ENCODE measurements at places on chromosomes 13 and 19. TPM values are rescaled to one million over a fixed set of nuclear protein-coding genes. Genes with fewer than 3 reads are reported as not detected.
A peak's percentile ranks its signal among the peaks of the same experiment; 100 is the strongest.

Gene APOE
- total RNA-seq: 994 TPM

Gene ZNF490
- 3.1 TPM for total RNA-seq

DNA sequence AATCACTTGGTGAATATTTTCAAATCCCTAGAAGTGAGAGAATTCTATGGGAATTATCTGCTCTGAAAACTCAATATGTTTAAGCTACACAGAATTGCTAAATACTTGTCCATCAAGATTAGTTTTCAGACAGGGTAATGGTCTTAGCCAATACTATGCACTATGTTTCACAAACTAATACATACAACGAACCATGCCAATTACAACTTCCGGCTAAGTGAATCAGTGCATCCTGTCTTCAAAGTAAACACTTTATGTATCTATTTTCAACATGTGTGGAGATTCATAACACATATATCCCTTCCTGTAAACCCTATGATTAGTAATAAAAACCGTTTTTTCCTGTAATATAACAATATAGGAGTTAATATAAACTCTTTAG is 181.5 kb downstream of the POSTN start:
- no peak for DNase-seq

GRCh38 chr19:49807904-49808675 is 5.0 kb downstream of the FUZ start:
- DNase-seq: peak; percentile 55

DNA sequence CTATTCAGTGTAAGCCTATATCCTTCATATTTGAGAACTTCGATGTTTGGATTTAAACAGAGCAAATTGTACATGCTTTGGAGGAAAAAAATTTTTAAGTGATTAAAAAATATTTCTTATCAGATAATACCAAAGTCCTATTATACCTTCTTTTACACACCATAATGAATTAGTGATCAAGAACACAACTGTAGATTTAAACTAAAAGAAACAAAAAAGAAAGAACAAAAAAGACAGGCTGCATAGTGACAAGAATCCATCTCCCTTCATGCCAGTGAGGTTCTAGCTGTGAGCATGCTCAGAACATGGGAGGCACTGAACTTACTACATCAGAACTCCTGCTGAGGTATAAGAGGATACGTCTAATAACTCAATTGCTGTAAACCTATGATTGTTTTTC is at the start of gene RXFP2:
Gene RXFP2 (plus strand): TSS at position 301 of the 400 bp plus-strand sequence. CDS start 87 bp downstream, at position 388.
- DNase-seq: no peak

DNA sequence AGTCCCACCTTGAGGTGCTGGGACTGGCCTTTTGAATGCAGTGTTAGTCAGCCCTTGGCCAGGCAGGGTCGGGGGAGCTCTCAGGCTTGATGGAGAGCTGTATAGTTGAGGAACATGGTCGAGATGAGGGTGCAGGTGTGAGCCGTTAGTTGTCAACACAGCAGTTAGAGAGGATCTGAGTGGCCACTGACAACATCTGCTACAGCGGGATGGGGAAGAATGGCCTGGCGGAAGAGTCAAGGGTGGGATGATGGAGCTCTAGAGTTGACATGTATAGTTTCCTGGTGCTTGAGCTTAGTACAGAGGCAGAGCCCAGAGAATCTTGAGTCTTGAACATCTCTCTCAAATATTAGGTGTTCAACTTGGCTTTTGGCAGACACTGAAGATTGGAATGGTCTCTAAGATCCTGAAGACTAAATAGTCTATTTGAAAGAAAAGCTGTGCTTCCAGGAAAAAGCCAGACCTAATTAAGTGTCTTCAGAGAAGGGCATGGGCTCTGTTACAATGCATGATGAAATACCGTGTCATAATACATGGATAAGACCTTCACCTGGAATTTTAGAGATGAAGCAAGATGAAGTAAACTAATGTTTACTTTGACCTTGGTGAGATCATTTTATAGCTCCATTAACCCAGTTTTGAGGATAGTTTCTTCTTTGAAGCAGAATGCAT is 9.7 kb downstream of the PCCA start:
- DNase-seq: no peak

- DNase-seq: peak; percentile 87
Observed at GRCh38 chr19:39264306-39265290, 3.6 kb upstream of the IFNL2 start.

Gene MICU2
- total RNA-seq: 56.1 TPM

Gene SIAH3
- total RNA-seq: 0.07 TPM

- no peak for DNase-seq
Observed at GRCh38 chr13:25247360-25247759, 39.9 kb downstream of the MTMR6 start.

- DNase-seq: no peak
Observed at GRCh38 chr19:56383826-56384605, 9.3 kb downstream of the ZNF582 start.

- no peak for DNase-seq
Observed at GRCh38 chr13:80452279-80452678, 111.4 kb upstream of the SPRY2 start.

GRCh38 chr19:19459073-19459472 is 53.6 kb downstream of the GATAD2A start:
- no peak for DNase-seq

- no peak for DNase-seq
Observed at GRCh38 chr13:50421473-50422130, 406.4 kb downstream of the KCNRG start.

- peak; percentile 90 for DNase-seq
Observed at GRCh38 chr19:3577723-3578344, 5.1 kb downstream of the HMG20B start.

DNA sequence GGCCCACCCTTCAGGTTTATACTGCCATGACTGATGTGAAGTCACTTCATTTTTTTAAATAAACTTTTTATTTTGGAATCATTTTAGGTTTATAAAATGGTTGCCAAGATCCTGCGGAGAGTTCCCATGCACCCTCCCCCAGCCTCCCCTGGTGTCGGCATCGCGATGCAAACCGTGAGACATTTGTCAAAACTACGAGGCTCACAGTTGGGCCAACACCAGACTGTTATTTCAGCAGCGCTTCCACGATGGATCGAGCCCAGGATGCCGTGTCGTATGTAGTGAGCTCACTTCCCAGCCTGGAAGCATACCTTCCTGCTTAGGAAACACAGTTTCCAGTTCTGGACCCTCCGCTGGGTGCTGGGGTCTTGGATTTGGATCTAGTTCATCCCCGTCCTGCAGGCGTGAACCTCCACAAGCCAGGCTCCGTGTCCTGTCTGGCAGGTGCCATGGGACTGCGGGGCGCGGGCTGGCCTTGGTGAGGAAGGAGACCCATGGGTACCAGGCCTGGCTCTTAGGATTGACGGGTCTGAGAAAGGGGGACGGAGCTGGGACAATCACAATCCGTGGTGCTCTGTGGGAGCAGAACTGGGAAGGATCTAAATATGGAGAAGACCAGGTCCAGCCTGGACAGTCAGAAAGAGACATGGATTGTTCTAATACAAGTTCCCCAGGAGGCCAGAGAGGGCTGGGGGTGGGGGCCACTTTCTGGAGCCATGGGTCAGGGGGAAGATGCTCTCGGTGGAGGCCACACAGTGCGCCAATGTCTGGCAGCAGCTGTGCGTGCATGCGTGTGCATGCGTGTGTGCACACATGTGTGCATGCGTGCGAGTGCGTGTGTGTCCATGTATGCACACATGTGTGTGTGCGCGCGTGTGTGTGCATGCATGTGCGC is 2.4 kb upstream of the SBK2 start:
- DNase-seq: peak; percentile 45

Gene P2RY11
- total RNA-seq: 0.87 TPM

Gene WDR87
- not detected for total RNA-seq

Gene ITGBL1
- total RNA-seq: not detected

DNA sequence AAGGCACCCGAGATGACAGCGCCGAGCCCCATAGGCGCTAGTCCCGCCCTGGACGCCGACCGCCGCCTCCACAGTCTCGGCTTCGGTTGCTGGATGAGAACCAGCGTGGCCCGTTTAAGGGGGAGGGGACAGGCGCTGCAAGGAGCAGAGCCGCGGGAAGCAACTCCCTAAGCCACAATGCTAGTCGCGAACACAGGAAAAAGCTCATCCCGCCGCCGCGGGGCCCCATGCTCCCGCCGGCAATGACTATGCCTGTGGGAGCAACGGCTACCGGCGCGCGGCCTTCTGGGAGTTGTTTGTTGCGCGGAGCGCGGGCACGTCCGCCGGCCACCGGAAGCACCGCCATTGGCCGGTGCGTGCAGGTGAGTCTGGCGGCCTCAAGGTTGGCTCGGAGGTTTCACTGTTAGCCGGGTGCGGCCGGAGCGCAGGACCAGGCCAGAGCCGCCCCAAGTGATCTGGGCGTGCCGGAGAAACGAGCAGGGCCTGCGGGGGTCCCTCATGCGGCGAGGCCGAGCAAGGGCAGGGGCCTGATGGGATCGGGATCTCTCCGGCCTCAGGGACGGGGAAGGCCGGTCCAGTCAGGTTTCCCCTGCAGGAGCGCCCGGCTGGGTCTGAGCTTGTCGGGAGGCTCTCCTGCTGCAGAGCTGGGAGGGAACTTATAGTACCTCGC is at the start of gene ZNF544:
Gene ZNF544 (plus strand): TSS at position 330 of the 670 bp plus-strand sequence. CDS start 15,110 bp downstream, outside the sequence.
- DNase-seq: peak; percentile 92

- peak; percentile 100 for DNase-seq
Observed at GRCh38 chr19:7862413-7862951, 11.7 kb downstream of the PRR36 start.

DNA sequence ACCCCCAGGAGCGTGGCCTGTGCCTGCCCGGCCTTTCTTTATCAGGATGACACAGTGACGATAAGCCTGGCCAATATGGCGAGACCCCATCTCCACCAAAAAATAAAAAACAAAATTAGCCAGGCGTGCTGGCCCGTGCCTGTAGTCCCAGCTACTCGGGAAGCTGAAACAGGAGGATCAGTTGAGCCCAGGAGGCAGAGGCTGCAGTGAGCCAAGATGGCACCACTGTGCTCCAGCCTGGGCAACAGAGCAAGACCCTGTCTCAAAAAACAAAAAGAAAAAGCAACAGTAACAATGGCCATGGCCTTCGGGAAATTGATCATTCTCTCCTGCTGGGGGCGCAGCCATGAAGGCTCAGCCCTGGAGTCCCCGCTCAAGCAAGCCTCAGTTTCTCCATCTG is 11.1 kb downstream of the PEX11G start:
- DNase-seq: no peak

Gene C1QTNF9
- 0.10 TPM for total RNA-seq

DNA sequence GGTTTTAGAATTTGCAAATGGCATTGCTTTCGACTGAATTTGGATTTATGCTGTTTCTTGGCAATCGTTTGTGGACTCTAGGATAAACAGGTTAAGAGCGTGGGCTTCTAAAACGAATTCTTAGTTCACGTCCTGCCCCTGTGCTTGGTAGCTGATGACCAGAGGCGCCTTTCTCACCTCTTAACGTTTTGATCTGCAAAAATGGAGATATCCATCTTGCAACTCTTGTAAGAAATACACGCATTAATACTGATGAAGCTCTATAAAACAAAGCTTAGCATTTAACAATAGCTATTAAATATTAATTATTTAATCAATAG is 580 bp upstream of the KATNAL1 start:
- DNase-seq: no peak

Gene SLC6A16
- 4.3 TPM for total RNA-seq

Gene TMEM59L
- 1.8 TPM for total RNA-seq

Gene EPSTI1
- 1.3 TPM for total RNA-seq

Gene C13orf42
- 5.9 TPM for total RNA-seq

Gene SIGLEC10
- total RNA-seq: not detected

Gene TYROBP
- not detected for total RNA-seq

DNA sequence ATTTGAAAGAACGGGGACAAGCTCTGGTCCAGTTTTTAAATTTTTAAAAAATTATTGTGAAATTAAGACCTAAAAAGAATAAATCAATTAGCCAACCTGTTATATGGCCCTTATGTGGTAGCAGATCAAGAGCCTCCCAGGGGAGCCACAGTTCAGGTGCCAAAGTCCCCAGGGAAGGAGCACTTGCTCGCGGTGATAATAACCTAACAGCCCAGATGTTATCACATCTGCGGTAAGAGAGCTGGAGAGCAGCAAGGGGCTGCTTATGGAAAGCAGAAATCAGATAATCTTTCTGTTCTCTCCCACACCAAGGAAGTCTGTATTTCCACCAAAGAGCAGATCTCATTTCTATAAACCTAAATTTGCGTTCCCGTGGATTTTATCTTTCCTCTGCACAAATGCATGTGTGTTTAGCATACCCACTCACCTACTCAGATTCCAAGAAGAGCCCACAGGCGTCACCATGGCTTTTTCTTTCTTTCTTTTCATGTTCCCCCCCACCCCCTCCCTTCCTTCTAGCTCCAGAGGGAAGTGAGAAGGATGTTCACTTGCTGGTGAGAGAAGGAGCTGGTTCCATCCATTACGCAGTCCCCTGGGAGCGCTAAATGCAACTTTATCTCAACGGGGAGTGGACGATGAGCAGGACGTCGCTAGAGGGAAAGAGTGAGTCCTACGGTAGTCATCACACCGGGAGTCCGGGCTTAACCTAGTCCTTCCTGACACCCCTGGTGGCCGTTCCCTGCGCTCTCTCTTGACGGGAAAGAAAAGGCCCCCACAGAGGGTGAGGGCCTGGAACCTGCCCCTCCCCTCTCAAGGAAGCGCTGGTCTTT is 1.6 kb upstream of the POU4F1 start:
- DNase-seq: peak; percentile 72

Gene FOXO1
- 24.3 TPM for total RNA-seq

Gene CYP4F8
- total RNA-seq: not detected

GRCh38 chr13:45695198-45695730 is 6.9 kb upstream of the CBY2 start:
- DNase-seq: no peak

Gene PBX4
- 2.7 TPM for total RNA-seq

GRCh38 chr19:4059891-4060620 is 6.6 kb downstream of the ZBTB7A start:
- DNase-seq: peak; percentile 77

Data from H7 (cell line).